Esophagus mucosa (tissue), 1 donor: ENCODE measurements at places on chromosomes 7 and 10. TPM values are rescaled to one million over a fixed set of nuclear protein-coding genes. Genes with fewer than 3 reads are reported as not detected.

- ATAC-seq, result peak; percentile 84
Observed at GRCh38 chr10:98391578-98391991, 23.4 kb downstream of the PYROXD2 start.

GRCh38 chr10:65430979-65431378 lies 1494.9 kb upstream of the LRRTM3 start:
- ATAC-seq, result no peak

DNA sequence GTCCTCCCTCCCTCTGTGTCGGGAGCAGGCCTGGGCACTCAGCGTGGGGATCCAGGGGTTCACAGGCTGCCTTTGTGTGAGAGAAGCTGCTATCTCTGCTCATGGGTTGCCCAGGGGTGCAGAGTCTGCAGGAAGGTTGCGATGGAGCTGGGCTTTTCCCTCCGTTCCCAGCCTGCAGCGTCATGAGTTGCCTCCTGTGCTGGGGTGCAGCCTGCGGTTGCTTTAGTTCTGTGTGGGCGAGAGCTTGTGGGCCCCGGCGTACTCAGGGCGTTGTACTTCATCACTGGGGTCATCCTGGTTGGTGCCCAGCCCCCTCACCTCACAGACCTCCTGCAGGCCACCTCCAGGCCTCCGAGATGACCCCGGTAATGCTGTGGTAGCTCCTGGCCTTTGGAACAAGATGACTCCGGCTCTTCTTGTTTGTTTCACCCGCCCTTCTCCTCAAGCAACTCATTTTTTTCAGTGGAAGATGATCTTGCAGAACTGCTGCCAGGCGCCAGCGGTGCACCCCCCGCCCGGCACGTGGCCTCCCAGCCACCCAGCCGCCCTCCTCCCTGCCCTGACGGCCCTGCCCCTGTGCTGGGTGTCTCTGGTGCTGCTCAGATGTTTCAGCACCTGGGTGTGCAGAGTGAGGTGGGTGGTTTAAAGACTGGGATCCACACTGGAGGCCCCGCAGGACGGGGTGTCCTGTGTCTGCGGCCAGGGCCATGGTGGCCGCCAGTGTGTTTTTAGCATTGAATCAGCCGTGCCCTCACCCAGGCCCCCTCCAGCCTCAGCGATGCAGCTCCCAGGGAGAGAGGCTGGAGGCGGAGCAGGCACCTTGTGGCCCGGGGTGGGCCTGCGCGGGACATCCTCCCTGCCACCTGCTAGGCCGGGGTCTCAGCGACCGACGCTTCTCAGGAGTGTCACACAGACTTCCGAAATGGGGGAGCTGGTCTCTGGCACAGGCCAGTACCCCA lies 7.2 kb downstream of the AP5Z1 start:
- ATAC-seq, result no peak

DNA sequence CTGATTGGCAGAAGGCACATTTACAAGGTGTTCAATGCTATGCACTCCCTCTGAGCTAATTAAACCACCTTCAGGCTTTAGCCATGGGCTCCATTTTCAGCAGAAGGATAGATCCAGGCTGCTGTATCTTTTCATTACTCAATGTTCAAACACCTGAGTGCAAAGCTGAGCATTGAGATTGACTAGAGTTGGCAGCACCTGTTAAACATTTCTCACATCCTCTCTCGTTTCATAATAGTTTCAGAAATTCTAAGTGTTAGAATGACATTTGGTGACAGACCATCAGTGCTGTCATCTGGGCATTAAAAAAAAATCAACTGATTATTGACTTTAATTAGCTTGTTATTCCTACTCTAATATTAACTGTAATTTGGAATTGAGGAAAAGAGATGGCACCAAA lies 187.1 kb upstream of the SEMA3E start:
- ATAC-seq, result no peak

DNA sequence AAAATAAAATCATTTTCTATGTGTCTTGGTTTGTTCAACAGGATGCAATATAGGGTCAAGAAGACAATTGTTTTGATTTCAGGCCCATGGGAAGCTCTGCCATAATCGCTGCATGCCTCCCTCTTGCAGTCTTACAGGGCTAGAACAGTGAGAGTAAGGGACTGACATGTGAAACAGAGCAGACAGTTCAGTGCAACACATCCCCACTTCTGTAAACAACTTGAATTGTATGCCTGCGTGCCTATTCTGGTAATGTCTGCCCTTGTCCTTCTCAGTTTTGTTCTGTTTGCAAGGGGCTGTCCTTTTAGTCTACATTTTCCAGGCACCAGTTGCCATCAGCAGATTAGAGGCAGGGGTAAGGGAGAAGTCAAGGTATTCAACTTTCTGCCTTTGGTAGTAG lies 34.8 kb upstream of the GPR37 start:
- ATAC-seq, result no peak

GRCh38 chr10:31209478-31209877 lies 109.5 kb upstream of the ZEB1 start:
- ATAC-seq, result no peak

- no peak for ATAC-seq
Observed at GRCh38 chr10:22617516-22617915, 96.9 kb downstream of the PIP4K2A start.

GRCh38 chr10:52747694-52748093 lies 24.9 kb downstream of the MBL2 start:
- ATAC-seq, result no peak

- ATAC-seq, result no peak
Observed at GRCh38 chr7:142331941-142332340, 74.1 kb upstream of the PRSS58 start.

- ATAC-seq, result peak; percentile 99
Observed at GRCh38 chr7:64313740-64314491, at the start of gene ZNF736. Gene ZNF736, plus strand, starts transcription at chr7:64313961. Its CDS starts 190 bp downstream, at chr7:64314151.

- peak; percentile 11 for ATAC-seq
Observed at GRCh38 chr7:5428478-5429252, 5.0 kb upstream of the TNRC18 start.

DNA sequence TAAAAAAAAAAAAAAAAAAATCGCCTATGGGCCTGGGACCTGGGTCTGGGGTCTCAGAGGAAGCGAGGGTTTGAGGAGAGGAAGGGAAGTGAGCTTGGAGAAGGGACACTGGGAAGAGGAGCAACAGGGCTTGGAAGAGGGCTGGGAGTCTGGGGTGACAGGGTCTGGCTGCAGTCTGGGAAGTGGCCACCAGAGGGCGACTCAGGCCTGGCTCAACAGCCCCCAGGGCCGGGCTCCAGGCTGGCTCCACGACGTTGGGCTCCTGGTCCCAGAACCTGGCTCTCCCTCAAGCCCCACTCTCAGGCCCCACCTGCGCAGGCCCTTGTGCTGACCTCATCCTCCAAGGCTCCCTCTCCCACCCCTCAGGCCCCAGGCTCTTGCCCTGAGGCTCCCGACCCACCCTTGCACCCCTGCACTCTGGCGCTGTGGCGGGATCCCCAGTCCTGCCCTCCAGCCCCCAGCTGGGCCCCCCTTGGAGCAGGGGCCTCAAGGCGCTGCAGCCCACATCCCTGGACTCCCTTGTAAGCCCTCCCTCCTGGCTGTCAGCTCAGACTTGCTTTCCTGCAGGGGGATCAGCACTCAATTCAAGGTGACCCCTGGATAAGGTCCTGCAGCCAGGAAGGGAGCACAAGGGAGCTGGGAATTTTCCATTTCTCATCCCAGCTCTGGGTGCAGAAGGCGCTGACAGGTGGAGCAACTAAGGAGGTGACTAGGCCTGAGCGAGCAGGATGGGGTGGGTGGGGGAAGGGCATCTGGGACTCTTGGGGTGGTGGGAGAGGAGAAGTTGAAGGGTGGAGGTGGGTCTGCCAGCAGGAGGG lies 5.4 kb upstream of the SPACDR start:
- ATAC-seq, result peak; percentile 86

DNA sequence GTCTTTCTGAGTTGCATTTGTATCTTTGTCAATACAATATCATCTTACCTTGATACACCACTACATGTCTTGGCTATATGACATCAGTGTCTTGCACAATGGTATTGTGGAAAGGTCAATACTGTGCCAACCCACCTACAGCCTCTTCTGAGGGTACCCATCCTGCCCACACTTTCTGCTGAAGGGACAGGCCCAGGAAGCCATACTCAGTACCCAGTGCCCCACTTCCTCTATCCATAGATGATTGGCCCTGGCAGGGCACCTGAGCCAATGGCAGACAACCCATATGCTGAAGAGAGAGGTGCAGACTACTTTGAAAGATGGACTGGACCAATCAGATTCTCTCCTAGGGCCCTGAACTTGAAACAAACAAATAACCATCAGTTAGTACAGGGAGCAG lies 152.0 kb upstream of the ADO start:
- no peak for ATAC-seq

DNA sequence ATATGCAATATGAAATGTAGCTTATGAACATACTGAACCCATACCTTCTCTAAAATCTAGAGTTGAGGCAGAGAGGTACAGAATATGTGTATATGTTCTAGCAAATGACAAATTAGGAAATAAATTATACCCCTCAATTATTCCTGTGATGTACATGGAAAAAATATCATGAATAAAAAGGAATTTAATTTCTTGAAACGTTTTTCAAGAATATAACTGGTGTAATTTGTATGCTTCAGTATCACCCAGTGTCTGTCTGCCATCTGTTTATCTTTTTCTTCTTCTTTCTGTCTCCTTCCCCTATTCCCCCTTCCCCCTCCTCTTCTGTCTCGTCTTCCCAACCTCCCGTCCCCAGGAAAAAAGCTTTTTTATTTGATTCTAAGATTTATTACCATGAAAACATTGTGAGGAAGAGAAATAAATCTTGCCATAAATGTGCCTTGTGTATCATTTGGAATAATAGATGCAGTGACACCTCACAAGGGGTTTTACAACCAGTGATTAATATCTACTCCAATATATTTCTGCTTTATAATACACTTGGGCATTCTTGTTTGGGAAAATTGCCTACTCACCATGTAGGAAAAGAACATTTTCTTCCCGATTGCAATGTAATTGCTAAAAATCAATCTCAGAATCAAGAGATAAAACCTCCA lies 12.2 kb downstream of the LANCL2 start:
- no peak for ATAC-seq

DNA sequence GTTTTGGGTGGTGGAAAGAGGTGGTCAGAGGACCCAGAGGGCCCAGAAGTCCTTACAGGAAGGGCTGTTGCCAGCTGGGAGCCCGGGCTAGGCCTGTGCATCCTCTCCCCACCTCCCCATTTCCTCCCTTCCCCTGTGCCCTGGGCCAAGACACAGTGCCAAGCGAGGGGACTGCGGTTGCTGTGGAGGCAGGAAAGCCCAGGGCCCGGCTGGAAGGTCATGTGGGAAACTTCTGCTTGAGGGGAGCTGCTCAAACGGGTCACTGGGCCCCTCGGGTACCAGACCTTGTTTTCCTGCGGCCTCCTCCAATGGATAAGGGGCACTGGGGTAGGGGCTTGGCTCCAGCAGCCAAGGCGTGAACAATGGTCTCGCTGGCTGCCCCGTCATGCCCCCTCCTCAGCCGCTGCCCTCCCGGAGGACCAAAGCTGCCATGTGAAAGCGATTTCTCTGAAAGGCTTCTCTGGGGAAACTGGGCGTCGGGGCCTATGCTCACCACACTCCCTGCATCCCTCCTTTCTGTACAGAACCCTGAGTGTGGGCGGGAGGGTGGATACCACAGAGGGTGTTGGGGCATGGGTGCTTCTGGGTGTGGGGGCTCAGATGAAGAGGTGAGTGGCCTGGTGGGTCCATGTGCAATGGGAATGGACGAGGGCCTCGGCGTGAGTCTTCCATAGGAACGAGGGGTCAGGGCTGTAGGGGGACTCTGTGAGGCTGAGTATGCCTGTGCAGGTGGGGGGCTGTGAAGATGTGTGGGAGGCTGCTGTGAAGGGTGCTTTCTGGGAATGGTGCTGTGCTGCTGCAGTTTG lies 135.3 kb downstream of the PTPN20 start:
- ATAC-seq, result no peak

DNA sequence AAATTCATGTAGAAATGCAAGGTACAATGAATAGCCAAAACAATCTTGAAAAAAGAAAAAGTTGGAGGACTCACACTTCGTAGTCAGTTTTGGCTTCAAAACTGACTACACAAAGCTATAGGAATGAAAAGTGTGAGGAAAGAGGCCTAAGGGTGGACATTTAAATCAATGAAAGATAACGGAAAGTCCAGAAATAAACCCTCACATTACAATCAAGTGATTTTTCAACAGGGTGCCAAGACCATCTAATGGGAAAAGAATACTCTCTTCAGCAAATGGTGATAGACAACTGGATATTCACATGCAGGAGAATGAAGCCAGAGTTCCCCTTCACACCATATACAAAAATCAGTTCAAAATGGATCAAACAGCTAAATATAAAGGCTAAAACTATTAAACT lies 106.8 kb downstream of the SRPK2 start:
- ATAC-seq, result no peak

GRCh38 chr10:29957236-29957635 lies 102.2 kb downstream of the JCAD start:
- no peak for ATAC-seq

GRCh38 chr10:103618575-103619423 lies 125.3 kb downstream of the NEURL1 start:
- no peak for ATAC-seq

GRCh38 chr10:13891128-13892000 lies 304.6 kb downstream of the PRPF18 start:
- no peak for ATAC-seq

The DMBT1 gene
- total RNA-seq, result 1.6 TPM

The TAS2R5 gene
- total RNA-seq, result 1.0 TPM

The ZNF33A gene
- 13.0 TPM for total RNA-seq

The CAMK2B gene
- total RNA-seq, result 1.1 TPM

The ADAMTS14 gene
- total RNA-seq, result 0.64 TPM
